Effector memory CD4-positive, alpha-beta T cell (primary cell): ENCODE measurements at places on chromosomes 7 and 10.

- DNase-seq = no peak
Observed at GRCh38 chr10:103824281-103824680, 31.1 kb downstream of the SH3PXD2A start.

- no peak for DNase-seq
Observed at GRCh38 chr7:36546331-36546730, 156.7 kb downstream of the ANLN start.

DNA sequence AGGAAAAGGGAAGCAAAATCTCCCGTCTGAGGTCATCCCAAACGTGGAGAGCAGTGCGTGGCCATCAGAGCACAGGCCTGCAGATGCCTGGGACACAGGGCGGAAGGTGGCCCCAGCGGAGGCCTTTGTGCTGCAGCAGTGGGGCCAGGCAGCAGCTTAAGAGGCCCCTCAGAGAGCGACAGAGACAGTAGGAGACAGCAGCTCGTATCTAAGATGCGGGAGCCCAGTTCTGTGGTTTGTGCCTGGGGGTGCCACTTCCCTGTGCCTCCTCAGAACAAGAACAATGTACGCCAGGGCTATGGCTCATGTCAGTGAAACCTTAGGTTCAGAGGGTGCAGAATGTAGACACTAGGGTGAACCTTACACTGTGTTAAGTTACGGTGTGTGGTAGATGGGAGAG lies 316.6 kb upstream of the AKR1E2 start:
- DNase-seq = no peak

GRCh38 chr10:91632671-91633550 lies at the start of gene PPP1R3C:
PPP1R3C (minus strand) TSS chr10:91633071; CDS start chr10:91632969, 102 bp downstream.
- no peak for DNase-seq
